C1 segment of cervical spinal cord (tissue), 14 donors: ENCODE measurements at places on chromosomes 11 and 22.

- no peak for DNase-seq
These were observed 807 bp upstream of the ZNF74 start for GRCh38 chr22:20392983-20393704.

- no peak for DNase-seq
These were observed 26.1 kb upstream of the ZNRF3 start for GRCh38 chr22:28857288-28857687.

DNA sequence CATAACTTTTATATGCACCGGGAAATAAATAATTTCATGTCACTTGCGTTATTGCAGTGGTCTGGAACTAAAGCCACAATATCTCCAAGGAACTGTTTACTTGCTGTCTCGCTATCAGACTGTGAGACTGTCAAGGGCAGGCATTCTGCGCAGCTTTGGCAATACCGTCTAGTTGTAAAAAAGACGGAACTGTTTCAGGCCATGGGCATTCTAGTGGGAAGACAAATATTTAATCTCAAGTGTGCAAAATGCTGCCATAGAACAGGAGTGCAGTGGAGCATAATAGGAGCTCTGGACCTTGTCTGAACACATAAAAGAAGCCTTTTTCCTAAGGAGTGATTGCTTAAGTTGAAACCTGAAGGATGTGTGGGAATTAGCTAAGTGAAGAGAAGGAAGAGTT lies 53.8 kb downstream of the PACS1 start:
- no peak for DNase-seq

DNA sequence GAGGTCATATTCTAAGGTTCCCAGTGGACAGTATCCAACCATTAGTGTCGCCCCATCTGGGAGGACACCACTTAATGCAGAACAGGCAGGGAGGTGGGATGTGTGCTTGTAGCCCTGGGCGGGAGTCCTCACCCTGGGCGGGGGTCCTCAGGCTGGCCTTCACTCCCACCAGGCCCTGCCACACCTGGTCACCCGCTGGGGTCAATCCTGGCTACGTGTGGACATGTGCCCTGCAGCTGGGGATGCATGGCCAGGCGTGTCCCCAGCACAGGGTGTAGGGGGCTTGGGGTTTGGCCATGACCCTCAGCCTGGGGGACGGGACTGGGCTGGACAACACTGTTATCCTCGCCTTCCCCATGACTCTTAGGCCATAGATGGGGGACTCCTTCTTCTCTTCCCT lies 18.8 kb downstream of the TRPM5 start:
- DNase-seq = no peak

DNA sequence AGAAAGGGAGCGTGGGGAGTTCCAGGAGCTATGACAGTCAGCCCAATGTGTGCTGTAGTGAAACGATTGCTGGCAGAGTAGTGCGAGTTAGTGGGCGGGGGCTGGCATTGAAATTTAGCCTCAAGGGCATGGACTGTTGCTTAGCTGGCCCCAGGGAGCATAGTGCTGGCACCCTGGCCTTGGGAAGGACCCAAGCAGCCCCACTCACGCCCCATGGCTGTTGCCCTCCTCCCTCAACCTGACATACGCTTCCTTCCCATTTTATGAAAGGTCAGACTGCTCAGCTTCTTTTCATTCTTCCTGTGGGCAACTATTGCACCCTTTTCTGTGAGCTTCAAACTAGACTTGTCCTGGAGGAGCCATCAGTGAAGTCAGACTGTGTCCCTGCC lies 52.0 kb upstream of the SUSD2 start:
- no peak for DNase-seq

DNA sequence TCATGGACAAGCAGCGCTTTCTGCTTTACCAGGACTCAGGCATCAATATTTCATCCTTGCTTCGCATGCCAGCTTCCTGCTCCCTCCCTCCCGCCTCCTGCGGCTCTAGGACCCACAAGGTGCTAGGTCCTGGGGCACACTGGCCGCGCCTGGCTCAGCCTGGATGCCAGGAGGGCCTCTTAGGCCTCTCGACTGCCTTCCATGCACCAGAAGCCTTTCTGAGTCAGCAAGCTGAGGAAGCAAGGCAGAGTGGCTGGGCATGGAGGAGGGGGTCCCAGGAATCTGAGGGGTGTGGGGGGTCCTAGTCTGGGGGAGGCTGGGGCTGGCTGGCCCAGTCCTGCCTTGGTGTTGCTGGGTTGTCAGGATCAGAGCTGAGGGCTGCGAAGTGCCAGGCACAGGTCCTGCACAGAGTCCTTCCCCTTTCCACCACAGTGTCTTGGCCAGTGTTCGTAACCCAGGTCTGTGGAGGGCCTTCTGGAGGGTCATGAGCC lies 61.0 kb upstream of the THY1 start:
- DNase-seq = no peak

DNA sequence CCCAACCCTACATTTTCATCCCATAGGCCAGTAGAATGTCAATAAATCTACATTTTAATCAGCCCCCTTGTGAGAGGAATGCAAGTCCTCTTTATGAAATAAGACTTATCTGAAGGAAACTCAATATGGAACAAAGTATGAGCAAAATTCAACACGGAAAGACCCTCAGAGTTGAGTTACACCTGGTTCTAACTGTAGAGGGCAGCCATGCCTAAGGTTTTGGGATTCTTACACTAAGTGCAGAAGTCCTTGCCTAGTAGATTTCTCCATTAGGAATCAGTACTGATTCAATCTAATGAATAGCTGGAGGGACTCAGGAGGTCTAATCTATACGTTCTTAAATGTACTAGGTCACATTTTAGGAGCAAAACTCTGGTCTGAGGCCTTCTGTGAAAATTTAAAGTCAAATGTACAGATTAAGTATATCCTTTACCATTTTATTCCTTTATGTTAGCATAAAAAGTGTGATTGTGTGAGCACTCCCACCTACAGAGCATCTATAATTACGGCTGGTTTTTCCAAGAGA lies 904.5 kb downstream of the DLG2 start:
- DNase-seq = no peak

- DNase-seq = no peak
These were observed 82.5 kb downstream of the GAB4 start for GRCh38 chr22:16925407-16925966.

- DNase-seq = no peak
These were observed 30.0 kb upstream of the MMP7 start for GRCh38 chr11:102560555-102561011.

DNA sequence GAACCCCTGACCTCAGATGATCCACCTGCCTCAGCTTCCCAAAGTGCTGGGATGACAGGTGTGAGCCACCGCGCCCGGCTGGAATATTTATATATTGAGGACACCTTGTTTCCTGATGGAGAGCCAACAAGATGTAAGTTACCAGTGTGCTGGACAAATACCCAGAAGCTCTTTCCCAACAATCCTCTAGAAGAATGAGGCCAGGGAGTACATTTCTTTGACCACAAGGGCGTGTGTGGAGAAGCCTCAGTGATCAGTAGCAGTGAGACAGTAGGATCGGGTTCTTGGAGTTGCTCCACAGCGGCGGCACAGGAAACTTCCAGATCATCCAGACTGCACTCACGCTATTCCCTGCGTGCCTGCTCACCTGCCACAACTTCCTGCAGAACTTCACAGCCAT lies 10.3 kb upstream of the POLA2 start:
- no peak for DNase-seq

- peak; percentile 50 for DNase-seq
These were observed 89.0 kb upstream of the GRK3 start for GRCh38 chr22:25475257-25476022.

GRCh38 chr11:129608711-129609110 lies 206.9 kb upstream of the TMEM45B start:
- no peak for DNase-seq

DNA sequence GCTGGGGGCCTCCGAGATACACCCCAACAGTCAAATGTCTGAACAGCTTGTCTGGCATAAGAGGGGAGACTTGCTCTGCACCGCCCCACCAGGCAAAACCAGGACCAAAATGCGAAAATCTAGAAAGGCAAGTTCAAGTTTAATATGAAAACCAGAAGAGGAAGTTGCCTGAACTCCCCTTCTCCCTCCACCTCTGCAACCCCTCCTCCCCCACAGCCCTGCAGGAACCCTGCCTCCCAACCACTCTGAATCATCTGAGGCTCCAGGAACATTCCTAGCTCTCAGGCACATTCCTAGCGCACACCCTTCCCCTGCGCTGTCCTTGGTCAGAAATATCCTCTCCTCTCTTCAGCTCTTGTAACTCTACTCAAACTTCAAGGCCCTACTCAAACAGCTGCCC lies 36.7 kb downstream of the ISX start:
- DNase-seq = no peak

- DNase-seq = no peak
These were observed 56.4 kb downstream of the IGLL1 start for GRCh38 chr22:23523713-23524112.

DNA sequence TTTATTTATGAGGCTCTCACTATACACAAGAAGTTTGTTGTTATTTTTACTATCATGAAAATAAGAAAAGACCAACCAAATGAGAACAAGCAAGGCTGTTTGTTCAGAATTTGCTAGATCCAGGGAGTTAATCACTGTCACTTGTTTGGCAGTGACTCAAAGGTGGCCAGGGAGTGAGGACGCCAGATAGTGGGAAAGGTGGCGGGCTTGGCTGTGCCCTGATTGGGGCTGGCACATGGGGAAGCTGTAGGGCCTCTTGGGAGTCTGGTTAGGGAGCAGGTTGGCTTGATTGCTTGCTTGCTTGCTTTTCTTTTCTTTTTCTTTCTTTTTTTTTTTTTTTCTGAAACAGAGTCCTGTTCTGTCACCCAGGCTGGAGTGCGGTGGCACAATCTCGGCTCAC lies 53.1 kb upstream of the SLC22A12 start:
- DNase-seq = no peak

DNA sequence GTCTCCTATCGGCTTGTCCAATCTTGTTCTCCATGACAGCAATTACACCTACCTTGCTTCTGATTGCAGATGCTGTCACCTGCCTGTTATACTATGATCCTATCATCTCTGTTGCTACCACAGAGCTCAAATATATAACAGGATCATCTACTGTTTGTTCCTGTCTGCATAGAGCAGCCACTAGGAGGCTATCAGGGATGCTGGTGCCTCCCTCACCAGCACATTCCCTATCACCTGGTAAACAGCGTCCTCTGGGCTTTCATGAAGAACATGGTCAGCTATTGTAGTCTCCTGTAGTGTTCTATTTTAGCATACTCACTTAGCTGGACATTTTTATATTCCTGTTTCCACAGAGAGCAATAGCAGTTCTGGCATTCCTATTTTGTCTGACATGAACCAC lies 87.8 kb upstream of the FAT3 start:
- no peak for DNase-seq

DNA sequence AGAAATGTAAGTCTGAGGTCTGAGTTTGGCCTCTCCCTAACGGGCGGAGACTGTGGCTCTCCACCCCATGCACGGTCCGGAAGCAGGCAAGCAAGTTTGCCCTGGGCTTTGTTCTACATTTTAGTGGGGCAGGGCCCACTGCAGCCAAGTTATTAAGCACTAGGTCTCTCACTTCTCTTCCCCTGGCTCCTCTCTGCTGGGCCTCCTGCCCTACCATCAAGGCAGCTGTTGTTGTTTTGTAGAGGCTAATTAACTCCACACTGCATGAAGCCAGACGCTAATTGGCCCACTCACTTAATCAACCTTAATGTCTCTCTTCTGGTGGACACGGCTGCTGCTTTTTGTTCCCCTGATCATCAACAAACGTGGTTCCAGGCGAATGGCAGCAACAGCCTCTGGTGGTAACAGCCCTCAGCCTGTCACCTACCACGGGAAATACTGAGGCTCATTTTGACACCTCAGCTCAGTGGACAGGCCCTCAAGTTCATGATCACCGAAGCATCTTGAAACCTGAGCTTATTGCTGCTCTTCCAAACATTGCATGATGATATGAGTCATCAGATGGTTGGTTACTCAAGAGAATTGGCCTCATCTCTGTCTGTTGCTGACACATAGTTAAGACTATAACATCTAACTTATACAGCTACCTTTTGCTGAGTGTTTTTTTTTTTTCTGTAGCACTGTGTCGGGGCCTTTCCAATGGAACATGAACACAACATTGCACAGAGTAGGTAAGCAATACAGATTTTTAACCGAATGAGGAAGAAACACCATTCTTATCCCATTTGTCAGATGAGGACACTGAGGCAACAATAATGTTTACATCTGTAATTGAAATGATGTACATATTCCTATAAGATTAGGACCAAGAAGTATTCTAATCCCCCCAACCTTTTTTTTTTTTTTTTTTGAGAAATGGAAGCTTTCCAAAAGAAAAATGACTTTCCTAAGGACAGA lies 20.8 kb upstream of the LMO2 start:
- no peak for DNase-seq

DNA sequence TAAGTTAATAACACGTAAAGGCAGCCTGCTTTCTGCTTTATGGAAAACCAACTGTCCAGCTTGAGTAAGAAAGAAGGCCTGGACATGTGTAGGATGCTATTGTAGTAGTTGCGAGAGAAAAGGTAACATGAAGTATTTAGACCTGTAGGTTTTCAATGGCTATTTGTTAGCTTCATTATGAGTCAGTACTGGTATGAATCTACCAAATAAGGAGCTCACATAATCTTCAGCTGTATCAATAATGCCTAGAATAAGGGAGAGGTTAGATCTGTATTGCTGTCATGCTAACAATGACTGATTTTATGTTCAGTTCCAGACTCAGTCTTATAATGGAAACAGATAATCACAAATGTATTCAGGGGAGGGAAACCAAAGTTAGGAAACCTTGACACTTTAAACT lies 550.3 kb downstream of the CNTN5 start:
- DNase-seq = no peak

DNA sequence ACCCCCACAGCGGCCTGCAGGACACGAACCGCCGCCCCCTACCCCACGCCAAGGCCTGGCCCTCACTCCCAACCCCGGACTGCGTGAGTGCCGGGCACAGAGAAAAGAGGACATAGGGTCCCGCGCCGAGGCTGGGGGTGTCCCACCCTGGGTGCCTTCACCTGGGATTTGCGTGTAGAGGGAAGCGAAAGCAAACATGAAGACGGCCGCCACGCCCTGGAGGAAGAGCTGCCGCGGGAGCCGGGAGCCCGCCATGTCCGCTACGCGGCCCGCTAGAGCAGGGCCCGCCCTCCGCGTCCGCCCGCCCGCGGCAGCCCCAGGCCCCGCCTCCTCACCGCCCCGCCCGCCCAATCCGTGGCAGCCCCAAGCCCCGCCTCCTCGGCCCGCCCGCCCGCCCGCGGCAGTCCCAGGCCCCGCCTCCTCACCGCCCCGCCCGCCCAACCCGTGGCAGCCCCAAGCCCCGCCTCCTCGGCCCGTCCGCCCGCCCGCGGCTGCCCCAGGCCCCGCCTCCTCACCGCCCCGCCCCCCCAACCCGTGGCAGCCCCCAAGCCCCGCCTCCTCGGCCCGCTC lies at the start of gene LMF2:
TSS of gene LMF2 (minus strand) at position 282 of the 570 bp plus-strand sequence. CDS start at position 255, 27 bp downstream.
- no peak for DNase-seq

GRCh38 chr11:75812542-75813040 lies 2.4 kb upstream of the UVRAG start:
- no peak for DNase-seq
